Cerebellar nuclear complex (tissue), 1 donor: ENCODE measurements at places on chromosomes 5 and 9.

DNA sequence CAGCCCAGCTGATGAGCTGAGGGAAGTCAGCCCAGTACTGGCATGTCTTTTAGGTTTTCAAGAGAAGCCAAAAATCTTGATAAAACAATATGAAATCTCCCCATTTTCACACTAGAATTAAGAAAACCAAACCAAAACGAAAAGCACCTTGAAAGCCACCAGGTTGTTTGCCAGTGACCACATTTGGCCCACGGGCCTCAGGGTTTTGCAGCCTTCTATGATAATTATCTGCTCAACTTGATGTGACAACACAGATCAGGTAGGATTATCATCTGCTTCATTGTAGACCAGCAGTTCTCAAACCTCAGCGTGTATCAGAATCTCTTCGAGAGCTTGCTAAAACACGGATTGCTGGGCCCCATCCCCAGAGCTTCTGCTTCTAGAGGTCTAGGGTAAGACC is 101.4 kb downstream of the GALNT10 start:
- DNase-seq, result no peak

GRCh38 chr9:38367898-38368297 is 24.6 kb upstream of the ALDH1B1 start:
- DNase-seq, result no peak

GRCh38 chr9:115357821-115358220 is 239.9 kb upstream of the TNC start:
- no peak for DNase-seq

- DNase-seq, result no peak
These were observed 703.9 kb downstream of the EFNA5 start for GRCh38 chr5:106966686-106967315.

GRCh38 chr9:81537964-81538363 is 151.4 kb downstream of the TLE1 start:
- DNase-seq, result no peak

DNA sequence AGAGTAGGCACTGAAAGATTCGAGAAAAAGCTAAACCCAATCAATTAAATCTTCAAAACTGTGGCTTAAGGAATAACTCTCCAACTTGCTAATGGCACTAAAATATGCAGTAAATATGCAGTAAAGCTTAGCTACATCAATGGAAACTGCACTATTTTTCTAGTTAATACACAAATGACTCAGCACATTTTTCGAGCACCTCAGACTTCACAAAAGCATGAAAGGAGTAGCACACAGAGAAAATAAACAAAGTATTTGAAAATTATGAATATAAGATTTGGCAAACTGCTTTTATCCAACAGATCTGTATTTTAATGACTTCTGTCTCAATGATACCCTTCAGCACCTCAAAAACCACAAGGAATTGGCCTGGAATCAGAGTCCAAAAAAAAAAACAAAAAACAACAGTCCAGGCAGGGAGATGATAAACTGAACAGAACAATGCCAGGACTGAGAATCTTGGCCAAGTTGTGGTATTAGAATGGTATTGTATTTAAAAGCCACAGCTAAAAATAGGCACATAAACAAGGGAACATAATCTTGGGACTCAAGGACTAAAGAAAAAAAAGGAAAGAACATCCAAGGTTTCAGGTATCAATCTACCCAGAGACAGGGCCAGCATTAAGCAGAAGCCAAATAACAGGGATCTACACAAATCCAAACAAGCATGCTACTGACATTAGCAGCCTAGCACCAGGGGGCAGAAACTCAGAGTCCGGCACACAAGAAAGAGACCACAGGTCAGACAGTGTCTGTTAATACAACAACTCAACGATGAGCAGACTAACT is 21.4 kb downstream of the TMEM245 start:
- DNase-seq, result no peak

DNA sequence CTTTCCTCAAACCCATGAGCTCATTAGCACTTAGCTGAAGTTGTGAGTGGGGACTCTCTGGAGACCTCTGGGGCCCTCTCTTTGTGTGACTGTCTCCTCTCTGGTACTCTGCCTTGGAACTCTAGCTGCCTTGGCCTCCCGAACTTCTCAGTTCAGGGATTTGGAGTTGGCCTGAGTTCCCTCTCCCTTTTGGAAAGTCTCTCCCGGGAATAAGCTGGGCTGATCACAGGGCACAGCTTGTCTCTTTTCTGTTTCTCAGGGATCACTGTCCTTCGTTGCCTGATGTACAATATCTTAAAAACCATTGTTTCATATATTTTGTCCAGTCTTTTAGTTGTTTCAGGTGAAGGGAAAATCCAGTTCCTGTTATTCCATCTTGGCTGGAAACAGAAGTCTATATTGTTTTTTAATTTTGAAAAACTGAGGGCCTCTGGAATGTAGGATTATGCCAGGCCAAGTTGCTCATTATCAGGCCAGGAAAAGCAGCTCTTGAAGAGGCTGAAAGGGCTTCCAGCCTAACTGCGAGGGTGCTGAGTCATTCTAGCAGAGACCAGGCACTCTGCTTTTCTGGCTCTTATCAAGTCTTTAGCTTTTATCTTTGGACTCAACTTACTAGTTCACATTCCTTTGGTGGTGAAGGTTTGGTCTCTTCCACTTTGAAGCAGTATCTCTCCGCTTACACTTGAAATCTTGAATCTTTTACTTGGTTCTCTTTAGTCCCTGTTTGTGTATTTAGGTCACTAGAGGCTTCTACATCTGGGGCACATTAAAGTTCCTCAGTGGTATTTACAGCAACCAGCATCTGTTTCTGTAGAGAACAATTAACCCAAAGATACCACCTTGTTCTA is 8.4 kb upstream of the RGS3 start:
- DNase-seq, result no peak

GRCh38 chr5:16076657-16077056 is 102.9 kb downstream of the MARCHF11 start:
- DNase-seq, result no peak

DNA sequence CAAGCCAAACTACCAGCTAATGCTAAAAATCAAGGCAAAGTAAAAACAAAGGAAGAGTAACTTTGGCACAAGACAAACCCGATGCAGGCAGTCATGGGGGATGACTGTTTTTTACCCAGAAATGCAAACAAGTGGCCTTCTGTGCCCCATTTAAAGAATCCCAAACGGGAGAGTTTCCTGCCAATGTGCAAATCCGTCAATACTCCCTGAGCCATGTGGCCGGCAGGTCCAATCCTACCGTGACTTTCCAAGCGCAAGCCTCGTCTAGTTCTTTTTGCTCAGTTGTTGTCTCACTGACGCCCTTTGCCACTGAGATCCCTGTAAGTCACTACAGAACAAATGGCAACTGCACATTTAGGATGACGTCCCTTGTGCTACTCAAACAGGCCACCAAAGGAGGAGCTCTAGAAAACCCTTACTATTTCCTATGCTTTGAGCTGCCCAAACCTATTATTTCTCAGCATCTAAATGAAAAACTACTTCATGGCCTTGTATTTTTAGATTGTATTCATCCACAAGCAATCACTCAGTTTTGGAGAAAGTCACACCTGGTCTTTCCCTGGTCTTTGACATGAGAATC is 43.4 kb downstream of the OTULIN start:
- DNase-seq, result no peak

GRCh38 chr5:109354761-109355160 is 55.0 kb downstream of the PJA2 start:
- no peak for DNase-seq
